ENCODE measurements at places on chromosomes 3 and 15. TPM values are rescaled to one million over a fixed set of nuclear protein-coding genes. Genes with fewer than 3 reads are reported as not detected.

Gene PLIN1
- 1.3 TPM for total RNA-seq

Gene SERPINI2
- total RNA-seq = 2.3 TPM

Gene LRRIQ4
- total RNA-seq = not detected

Gene NR2C2
- total RNA-seq = 56.7 TPM

Gene EXD1
- total RNA-seq = not detected

Gene STRIT1
- not detected for total RNA-seq

Gene POLQ
- total RNA-seq = 0.56 TPM

Gene CHDH
- 17.3 TPM for total RNA-seq

Gene GOLGA6L10
- 0.41 TPM for total RNA-seq

Gene HDC
- 4.8 TPM for total RNA-seq

Gene C3orf22
- total RNA-seq = not detected

Gene C3orf20
- not detected for total RNA-seq

Gene MYRIP
- 1.8 TPM for total RNA-seq

Gene GALNT15
- 9.8 TPM for total RNA-seq

Gene MST1R
- total RNA-seq = 27.3 TPM

Gene KIF7
- total RNA-seq = 1.5 TPM

Gene ERICH6
- total RNA-seq = not detected

Gene SLC12A6
- total RNA-seq = 59.7 TPM

Gene VPS18
- 24.0 TPM for total RNA-seq

Gene TPRG1
- 23.4 TPM for total RNA-seq

Gene BUB1B
- 1.4 TPM for total RNA-seq

Gene RPL4
- 1,655 TPM for total RNA-seq

Gene PLS1
- 23.9 TPM for total RNA-seq

Gene TMEM202
- not detected for total RNA-seq

Gene DNAJA4
- 34.4 TPM for total RNA-seq

Gene PP2D1
- not detected for total RNA-seq

Gene LRRC49
- 7.3 TPM for total RNA-seq

Gene PROK2
- total RNA-seq = 7.4 TPM

Gene GOLGA6D
- total RNA-seq = not detected

Gene SLC2A2
- total RNA-seq = not detected

Gene HACD3
- total RNA-seq = 47.9 TPM

Gene RNU5B-1
- 47.6 TPM for total RNA-seq

Gene AHSG
- not detected for total RNA-seq

Gene GAP43
- not detected for total RNA-seq

Gene ISG20
- 32.0 TPM for total RNA-seq

Gene HRH1
- 6.4 TPM for total RNA-seq

Gene THPO
- 0.24 TPM for total RNA-seq

Gene CTDSPL
- total RNA-seq = 60.3 TPM

Gene SYNM
- 26.8 TPM for total RNA-seq

Gene AMT
- 8.4 TPM for total RNA-seq

Gene COLQ
- total RNA-seq = 2.0 TPM

Gene CYP1A2
- total RNA-seq = not detected

Gene TSC22D2
- 21.3 TPM for total RNA-seq

Gene MESP1
- 0.53 TPM for total RNA-seq

Gene CCDC80
- total RNA-seq = 148 TPM

Gene TERC
- total RNA-seq = 2.9 TPM

Gene HTR3E
- total RNA-seq = not detected

Gene QARS1
- total RNA-seq = 198 TPM

Gene CDHR4
- total RNA-seq = 9.6 TPM

Gene CACNA2D3
- 3.6 TPM for total RNA-seq

Gene CACNA1D
- 33.6 TPM for total RNA-seq

Gene MED12L
- total RNA-seq = 0.44 TPM

Gene ATP13A4
- 188 TPM for total RNA-seq

Gene GATM
- 7.2 TPM for total RNA-seq

Gene SYNPR
- not detected for total RNA-seq

Gene SQOR
- 97.1 TPM for total RNA-seq

Data from lower lobe of right lung (tissue), 2 donors.